ENCODE measurements at places on chromosomes 3 and 15.

DNA sequence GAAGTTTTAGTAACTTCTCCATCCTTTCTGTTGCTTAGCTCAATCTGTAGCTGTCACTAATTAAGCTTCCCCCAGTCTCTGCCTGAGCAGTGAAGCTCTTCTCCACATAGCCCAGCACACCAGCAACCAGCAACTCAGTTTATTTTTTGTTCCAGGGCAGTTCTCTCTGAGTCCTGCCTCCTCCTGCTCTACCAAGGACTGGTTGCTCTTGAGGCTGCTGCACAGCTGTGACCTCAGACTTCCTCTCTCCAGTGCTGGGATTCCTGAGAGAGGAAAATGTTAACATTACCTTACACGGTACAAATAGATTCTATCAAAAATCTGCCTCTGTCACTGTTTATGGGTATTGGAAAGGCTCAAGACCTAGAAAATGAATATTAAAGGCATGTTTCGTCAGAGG lies 294.7 kb downstream of the OXSM start:
- no peak for DNase-seq

- no peak for DNase-seq
Measured at GRCh38 chr3:123781138-123781537, 103.0 kb downstream of the MYLK start.

- DNase-seq, result no peak
Measured at GRCh38 chr15:101067660-101068522, 148.7 kb downstream of the LRRK1 start.

GRCh38 chr3:123066599-123066895 lies 278 bp upstream of the PDIA5 start:
- DNase-seq, result no peak

DNA sequence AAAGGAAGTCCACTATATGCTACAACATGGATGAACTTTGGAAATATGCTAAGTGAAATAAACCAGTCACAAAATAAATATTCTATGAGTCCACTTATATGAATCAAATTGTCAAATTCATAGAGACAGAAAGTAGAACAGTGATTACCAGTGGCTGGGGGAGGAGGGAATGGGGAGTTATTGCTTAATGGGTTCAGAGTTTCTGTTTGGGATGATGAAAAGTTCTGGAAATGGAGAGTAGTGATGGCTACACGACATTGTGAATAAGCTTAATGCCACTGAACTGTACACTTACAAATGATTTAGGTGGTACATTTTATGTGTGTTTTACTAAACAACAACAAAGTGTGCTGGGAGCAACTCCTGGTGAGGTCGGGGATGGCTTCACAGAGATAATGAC lies 38.1 kb downstream of the HOMER2 start:
- DNase-seq, result no peak

- DNase-seq, result no peak
Measured at GRCh38 chr3:4543110-4543509, 50.0 kb downstream of the ITPR1 start.

DNA sequence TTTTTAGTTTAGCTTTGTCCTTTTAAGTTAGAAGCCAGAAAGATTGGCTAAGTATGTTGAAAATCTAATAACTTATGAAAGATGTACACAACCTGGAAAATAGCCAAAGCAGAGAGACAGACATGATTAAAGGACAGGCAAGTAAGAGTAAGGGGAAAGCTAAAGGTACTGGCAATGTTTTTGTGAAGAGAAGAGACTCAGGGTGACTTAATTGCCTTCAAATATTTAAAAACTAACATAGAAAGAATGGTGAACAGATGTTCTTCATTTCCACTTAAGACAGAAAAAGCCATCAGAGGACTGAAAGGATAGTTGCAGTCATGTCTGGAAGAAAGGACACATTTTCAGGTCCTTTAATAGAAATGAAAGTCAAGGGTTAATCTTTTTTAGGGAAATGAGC lies 68.8 kb downstream of the ZNF385D start:
- DNase-seq, result peak; percentile 40

DNA sequence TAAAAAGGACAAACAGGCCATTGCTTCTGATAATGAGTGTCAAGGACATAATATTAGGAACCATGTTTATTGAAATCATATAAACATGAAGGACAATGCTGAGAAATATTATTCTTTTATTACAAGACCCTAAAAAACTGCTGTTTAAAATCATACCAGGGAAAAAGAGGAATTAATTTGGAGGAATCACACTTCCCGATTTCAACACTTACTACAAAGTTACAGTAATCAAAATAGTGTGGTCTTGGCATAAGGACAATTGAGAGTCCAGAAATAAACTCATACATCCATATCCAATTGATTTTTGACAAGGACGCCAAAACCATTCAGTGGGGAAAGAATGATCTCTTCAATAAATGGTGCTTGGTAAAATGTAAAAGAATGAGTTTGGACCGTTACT lies 13.0 kb downstream of the CYP1A1 start:
- no peak for DNase-seq

DNA sequence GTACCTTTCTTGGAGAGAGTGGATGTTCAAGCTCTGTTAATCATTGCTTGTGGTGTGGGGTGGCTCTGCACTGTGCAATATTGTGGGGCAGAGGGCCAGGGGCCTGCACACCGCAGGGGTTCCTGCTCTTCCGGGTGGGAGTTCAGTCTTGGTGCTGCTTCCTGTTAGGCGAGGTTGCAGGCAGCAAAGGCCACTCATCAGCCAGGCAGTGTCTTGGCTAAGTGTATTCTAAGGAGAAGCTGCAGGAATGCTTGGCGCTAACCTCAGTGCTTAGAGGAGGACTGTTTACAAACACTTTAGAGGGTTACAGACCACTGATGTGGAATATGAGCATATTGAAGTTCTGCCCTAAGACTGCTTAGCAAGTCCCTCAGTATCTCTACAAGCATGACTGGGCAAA lies 81.7 kb downstream of the CEP63 start:
- DNase-seq, result no peak

GRCh38 chr3:130737622-130738021 lies 9.0 kb downstream of the PIK3R4 start:
- DNase-seq, result no peak

GRCh38 chr3:190089711-190090110 lies 31.0 kb downstream of the P3H2 start:
- peak; percentile 5 for DNase-seq

DNA sequence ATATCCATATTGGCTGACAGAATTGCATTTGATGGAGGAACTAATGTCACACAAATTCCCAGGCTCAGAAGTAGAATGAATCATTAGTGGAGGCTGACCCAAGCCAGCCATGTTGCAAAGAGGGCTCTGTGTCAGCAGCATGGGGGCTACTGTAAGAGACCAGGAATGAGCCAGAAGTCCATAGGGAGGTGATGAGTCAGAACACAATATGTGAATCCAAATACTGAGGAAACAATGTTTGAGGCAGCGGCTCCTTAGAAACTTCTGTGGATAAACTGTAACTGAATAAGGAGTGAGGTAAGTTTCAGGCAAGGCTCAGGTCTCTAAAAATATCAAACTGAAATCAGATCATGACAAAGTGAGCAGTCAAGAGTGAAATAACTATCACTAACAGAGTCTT lies 170.7 kb downstream of the WDR72 start:
- peak; percentile 83 for DNase-seq

GRCh38 chr15:66997212-66997611 lies 68.2 kb upstream of the SMAD3 start:
- DNase-seq, result peak; percentile 94

- no peak for DNase-seq
Measured at GRCh38 chr3:31227131-31227562, 305.6 kb upstream of the STT3B start.

DNA sequence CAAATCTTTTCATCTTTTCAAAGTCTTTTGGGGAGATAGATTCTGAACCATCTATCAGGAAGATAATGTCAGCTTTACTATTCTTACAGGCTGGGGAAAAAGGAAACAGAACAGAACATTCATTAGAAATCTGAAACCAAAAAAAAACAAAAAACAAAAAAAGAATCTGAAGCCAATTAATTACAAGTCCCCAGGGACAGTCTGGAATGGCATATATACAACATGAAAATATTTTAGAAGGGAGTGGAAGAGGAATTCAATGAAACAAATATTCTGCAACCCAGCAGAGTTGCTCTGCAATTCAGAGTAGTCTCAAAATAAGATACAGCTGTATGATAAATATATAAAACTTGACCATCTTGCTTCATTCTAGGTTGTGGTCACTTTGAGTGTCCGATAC lies 41.7 kb upstream of the CAPN7 start:
- peak; percentile 54 for DNase-seq

GRCh38 chr15:69026355-69026754 lies 11.9 kb downstream of the NOX5 start:
- no peak for DNase-seq

DNA sequence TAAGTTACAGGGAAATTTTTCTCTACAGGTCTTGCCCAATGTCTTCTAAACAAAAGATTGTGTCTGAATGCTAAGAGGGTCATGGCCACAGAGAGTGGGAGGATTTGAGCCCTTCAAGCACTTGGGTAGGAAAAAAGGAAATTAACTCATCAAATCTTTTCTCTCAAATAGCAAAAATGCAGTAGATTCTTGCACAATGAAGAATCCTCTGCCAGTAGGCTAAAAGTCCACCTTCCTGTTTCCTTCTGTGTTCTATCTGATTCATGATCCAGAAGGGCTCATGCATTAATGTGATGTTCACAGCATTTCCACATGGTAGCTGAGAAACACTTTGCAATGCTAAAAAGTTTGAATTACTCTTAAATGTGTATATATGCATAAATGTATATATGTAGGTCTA lies 177.1 kb downstream of the CD47 start:
- peak; percentile 22 for DNase-seq

GRCh38 chr15:48063411-48063985 lies 57.3 kb upstream of the SLC24A5 start:
- no peak for DNase-seq

- DNase-seq, result no peak
Measured at GRCh38 chr15:84944311-84944710, 37.3 kb upstream of the PDE8A start.

DNA sequence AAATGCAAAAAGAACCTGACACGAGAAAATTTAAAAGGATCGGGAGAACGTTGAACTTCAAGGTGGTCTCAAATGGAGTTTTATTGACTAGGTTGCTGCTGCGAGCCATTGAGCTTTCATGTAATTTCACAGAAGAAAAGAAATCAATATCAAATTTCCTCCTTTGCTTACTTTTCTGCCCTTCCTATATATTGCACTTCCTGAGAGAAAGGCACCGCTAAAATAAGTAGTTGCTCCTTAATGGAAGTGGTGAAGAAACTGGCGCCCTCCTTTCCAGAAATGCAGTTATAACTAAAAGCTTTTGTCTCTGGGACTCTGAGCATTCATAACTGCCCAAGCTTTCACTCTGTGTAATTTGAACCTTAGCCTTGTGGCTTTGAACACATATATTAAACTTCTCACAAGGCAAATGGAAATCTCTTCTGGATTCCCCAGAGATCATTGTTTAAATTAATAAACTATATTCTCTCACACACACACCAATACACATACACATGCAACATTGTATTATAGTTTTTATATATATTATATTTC lies 13.4 kb downstream of the EID1 start:
- no peak for DNase-seq

- no peak for DNase-seq
Measured at GRCh38 chr3:82558081-82558480, 796.6 kb upstream of the GBE1 start.

GRCh38 chr3:117874028-117874690 lies 1160.5 kb downstream of the IGSF11 start:
- DNase-seq, result no peak

DNA sequence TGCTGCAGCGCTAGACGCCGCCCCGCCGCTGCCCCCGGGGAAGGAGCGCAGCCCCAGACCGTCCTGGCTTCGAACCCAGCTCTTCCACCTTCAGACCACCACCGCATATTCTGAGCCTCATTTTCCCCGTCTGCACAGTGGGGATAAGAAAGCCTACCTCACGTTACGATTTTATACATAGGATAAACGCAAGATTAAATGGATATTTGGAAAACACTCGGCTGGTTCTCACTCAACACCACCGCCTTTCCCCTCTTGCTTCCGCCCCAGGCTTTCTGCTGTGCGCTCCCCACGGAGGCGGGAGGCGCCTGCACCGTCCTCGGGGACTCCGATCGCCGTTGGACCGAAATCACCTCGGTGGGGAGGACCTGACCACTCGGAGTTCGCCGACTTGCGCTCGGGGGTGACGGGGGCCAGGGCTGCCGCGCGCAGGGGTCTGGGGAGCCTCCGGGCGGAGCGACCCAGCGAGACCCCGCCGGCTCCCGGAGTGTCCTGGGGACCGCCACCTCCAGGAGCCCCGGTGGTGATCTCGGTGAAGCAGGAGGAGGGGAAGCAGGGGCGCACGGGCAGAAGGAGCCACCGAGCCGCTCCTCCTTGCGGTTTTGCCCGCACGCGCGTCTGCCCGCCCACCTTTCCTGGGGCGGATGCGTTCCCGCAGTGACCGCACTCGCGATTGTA lies 4.0 kb downstream of the FBXL22 start:
- DNase-seq, result peak; percentile 17

GRCh38 chr3:120642368-120642948 lies 39.6 kb downstream of the HGD start:
- DNase-seq, result peak; percentile 66

- DNase-seq, result no peak
Measured at GRCh38 chr3:68163062-68163461, 508.6 kb upstream of the SUCLG2 start.

DNA sequence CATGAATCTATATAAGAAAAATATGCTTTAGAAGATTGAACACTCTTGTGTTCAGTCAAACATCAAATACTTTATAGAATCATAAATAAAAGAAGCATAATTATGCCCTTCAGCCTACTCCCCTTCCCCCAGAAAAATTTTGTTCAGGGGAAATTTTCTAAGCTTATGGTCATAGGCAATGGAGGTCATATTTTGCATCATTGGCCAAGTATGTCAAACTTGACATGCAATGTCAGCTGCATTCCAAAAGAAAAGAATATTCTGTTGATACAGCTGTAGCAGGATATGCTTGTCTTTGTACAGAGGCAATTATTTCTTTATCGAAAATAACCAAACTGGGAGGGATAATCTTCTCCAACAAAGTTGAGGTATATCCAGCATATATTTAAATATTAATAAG lies 328.2 kb downstream of the ZIC1 start:
- DNase-seq, result peak; percentile 21

GRCh38 chr15:74400313-74400860 lies 32.9 kb upstream of the CYP11A1 start:
- no peak for DNase-seq

DNA sequence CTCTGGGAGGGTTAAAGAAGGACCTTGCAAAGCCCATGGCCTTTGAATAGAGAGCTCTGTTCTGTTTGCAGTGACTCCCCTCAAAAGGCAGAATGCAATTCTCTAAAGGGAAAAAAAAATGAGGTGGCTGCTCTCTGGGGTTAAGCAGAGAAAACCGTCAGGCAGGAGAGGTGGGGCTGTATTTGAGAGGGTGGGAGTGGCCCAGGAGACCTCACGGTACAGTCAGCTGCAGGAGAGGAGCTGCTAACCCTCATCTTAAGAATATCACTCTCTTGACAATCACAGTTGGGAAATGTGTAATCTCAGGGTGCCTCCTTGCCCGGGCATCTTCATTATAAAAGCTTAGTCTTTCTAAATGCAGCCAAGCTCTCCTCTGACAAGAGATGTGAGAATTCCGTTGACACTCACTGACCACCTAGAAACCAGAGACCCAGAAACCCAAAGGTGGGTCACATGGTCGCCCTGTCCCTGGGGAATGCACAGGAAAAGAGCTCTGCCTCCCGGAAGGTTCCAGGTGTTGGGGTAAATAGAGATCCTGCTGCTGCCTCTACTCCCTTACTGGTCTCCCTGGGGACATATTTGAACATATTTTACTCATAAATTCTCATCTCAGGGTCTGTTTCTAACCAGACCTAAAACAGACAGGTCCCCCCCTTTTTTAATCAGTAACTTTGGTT lies 159.1 kb upstream of the CTDSPL start:
- no peak for DNase-seq

- DNase-seq, result no peak
Measured at GRCh38 chr3:122325769-122326168, 721 bp downstream of the CSTA start.

Measured in fibroblast of skin of right quadriceps (primary cell).